ENCODE measurements at places on chromosomes 2 and 18.

- DNase-seq, result peak; percentile 74
Observed at GRCh38 chr2:20184067-20184938, 40.6 kb downstream of the SDC1 start.

DNA sequence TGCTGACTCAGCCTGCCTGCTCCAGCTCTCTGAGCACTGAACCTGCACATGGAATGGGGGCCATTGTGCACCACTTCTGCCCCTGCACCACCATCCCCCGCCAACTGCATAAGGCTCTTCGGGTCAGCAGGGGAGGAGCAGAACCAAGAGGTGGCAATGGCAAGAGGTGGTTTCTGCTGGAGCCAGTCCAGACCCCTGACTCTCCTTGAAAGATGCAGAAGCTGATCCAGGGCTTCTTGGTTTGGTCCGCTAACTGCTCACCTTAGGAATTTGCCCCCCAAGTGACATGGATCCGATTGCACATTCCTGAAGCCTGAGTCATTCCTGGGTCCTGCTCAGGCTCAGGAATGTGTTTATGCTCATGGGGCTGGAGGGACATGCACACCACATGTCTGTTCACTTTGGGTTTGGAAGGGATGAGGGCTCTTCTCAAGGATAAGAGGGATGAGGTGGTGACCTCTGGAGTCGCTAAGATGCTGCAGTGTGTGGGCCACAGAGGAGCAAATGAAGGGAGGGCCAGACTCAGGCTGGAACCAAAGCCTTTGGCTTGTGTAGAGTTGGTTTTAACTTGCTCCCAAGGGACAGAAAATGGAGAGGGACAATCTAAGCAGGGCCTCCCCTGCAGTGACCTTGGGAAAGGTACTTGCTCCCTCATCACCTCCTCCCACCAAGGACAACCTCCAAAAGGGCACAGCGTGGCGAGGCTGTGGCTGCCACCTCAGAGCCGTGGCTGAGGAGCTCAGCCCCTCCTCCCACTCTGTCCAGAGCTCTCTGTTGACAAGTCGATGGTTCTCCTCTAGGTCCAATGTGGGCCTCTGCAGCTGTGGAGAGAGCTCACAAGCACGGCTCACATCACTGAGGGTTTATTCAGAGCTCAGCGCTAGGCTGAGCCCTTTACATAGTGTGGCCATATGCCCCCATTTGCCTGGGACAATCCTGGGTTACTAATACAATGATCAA, 66.2 kb downstream of the HS1BP3 start:
- peak; percentile 95 for DNase-seq

- DNase-seq, result peak; percentile 82
Observed at GRCh38 chr2:150485871-150486538, 1.5 kb downstream of the RND3 start.

- DNase-seq, result no peak
Observed at GRCh38 chr2:177662895-177663294, 270.3 kb downstream of the AGPS start.

DNA sequence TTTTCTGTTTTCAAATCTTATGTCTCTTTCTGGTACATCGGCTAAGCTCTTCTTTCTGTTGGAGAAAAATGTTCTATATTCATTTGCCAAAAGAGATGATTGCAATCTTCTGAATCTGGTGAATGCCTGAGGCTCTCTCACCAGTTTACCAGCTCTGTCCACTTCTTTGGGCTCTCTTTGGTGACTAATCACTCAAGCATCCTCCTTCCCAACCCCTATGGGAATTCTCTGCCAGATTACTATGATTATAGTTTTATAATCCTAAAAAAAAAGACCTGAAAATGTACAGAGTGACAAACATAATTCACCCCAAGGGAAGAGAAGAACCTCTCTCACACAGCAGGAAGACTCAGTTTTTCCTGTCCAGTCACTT, 187.3 kb downstream of the CAMKMT start:
- peak; percentile 78 for DNase-seq

DNA sequence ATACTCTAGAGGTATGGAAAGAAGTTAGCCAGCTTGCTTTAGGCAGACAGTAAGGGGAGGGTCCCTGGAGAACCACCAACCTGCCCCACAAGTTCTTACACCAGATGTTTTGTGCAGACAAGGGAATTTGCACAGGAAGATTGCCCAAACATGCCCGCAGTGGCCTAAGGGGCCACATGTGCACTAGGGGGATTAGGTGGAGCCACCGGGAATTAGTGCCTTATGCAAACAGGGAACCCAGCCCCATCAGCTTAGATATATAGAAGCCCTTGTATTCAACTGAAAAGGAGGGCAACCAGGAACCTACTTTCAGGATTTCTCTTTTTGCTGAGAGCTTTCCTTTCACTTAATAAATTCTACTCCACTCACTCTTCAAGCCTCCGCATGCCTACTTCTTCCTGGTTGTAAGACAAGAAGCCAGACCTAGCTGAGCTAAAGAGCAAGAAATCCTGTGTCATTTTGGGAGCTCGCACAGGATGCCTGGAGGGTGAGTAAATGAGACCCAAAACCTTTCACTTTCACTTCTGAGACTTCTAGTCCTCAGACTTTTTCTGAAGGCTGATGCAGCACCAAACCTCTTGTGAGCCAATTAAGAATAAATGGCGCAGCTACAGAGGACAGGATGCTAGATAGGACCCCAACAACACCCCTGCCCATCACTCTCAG, 146.3 kb downstream of the GCA start:
- DNase-seq, result peak; percentile 25

GRCh38 chr18:10298346-10298745, 156.1 kb upstream of the APCDD1 start:
- no peak for DNase-seq

GRCh38 chr2:189466656-189467055, 25.4 kb downstream of the WDR75 start:
- no peak for DNase-seq

- DNase-seq, result no peak
Observed at GRCh38 chr2:19793132-19793750, 108.5 kb downstream of the TTC32 start.

DNA sequence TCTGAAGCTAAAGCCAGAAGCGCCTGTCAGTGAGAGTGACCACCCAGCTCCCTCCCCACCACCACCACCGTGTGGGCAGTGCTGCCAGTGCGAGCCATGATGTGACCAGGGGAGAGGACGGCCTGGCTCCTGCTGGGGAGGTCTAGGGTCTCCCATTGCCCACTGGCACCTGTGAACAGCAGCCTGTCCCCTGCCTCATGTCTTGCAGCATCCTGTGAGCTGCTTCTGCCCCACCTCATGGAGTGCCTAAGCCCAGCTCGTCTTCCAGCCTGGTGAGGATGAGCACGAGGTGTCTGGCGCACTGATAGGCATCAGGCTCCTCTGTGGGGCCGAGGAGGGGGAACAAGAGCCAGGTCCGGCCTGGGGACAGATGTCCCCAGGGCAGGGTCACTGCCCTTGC, 61.4 kb downstream of the FAM168B start:
- DNase-seq, result no peak

GRCh38 chr2:168152902-168153530, 94.4 kb downstream of the STK39 start:
- DNase-seq, result no peak

- no peak for DNase-seq
Observed at GRCh38 chr2:192126426-192126825, 68.3 kb downstream of the TMEFF2 start.

Measured in urothelium cell line (cell line).